Calu3 (cell line): ENCODE measurements at places on chromosomes 11 and 22.

DNA sequence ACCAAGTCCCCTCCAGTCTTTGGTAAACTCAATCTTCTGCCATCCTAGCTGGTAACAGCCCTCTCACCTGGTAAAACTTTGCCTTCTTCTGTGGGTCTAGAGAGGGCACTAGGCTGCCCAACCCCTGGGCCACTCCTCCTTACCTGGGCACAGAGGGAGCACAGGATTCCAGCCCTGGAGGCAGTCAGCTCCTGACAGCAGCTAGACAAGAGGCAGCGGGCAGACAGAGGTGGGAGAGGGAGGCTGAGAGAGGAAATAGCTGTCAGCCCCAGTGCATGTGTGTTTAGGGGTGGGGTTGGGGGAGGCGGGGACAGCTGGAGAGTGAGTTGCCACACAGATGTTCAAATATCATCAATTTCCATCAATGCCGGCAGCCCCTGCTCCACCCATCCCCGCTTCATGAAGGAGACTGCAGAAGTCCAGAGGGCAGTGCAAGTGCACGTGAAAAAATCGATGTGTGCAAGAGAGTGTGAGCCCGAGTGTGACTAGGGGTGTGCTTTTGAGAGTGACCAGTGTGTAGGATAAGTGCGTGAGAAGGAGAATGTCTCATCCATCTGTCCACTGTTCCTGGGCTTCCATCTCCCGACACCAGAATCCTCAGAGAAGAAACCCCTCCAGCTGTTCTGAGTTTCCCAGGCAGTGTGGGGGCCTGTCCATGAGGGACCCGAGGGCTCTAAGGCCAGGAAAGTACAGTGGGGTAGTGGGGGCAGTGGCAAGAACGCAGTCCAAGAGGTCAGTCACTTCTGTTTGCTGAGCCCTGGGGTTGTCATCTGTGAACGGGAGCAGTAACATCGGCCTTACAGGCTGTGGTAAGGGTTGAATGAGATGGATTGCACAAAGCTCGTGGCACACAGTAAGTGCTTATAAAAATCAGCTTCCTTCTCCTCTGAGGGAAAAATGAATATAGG, at the start of gene PTGDR2:
TSS of gene PTGDR2 (minus strand) at position 225 of the 908 bp plus-strand sequence. CDS start 2,228 bp downstream, outside the sequence.
- no peak for DNase-seq

- no peak for DNase-seq
Observed at GRCh38 chr11:103898065-103898464, 138.4 kb upstream of the DDI1 start.

- DNase-seq, result no peak
Observed at GRCh38 chr22:18048441-18048898, 24.1 kb upstream of the MICAL3 start.

DNA sequence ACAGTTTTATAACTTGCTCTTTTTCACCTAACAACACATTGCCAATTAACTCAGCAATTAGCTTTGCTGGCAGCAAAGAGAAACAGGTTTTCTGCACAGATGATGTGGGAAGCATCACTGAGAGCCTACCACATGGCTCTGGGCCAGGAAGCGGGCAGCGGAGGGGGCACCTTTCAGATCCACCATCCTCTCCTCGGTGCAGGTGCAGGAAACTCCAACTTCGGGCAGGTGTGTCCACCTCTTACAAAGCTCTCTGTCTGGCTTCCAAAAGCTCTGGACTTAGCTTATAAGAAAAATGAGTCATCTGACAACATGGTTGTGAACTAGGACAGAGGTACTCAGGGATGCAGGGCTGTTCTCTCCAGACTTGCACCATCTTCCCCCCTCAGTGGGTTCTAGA, 77.0 kb downstream of the RPS6KA4 start:
- DNase-seq, result no peak

- DNase-seq, result no peak
Observed at GRCh38 chr11:86314636-86315035, 12.6 kb downstream of the HIKESHI start.

DNA sequence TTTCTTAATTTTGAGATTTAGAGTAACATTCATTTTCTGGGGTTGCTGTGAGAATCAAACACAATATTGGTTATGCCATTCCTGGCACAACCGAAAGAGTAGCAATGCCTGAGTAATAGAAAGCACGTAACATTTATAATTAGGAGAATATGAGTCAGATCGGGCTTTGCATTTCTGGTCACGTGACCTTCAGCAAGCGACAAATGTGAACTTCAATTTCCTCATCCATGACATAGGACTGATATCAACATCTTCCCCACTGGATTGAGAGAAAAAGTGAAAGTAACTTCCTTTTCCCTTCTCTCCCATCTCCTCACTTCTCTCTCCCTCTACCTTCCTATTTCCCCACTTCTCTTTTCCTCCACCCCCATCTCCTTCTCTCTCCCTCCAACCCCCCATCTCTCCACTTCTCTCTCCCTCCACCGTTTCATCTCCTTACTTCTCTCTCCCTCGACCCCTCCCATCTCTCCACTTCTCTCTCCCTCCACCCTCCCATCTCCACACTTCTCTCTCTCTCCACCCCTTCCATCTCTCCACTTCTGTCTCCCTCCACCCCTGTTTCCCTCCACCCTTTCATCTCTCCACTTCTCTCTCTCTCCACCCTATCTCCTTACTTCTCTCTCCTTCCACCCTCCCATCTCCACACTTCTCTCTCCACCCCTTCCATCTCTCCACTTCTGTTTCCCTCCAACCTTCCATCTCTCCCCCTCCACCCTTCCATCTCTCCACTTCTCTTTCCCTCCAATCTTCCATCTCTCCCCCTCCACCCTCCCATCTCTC, 33.5 kb upstream of the CAT start:
- DNase-seq, result no peak

- no peak for DNase-seq
Observed at GRCh38 chr11:68721075-68721474, 30.2 kb downstream of the TESMIN start.

DNA sequence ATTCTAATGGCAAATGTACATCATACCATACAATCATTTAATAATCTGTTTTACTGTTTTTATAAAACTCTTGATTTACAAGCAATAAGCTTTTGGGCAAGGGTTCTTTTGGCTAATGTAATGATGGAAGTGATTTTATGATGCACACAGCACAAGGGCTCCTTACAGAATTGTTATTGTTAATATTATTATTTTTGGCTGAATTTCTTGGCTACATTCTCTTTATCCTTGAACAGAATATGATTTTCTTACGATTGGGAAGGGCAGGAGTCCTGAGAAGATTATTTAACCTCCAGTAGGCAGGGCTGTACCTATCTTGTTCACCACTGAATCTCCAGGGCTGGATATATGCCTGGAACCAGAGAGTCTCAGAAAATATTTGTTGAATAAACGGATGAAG, 70.4 kb upstream of the ARHGAP20 start:
- no peak for DNase-seq

- DNase-seq, result no peak
Observed at GRCh38 chr22:38353701-38354100, 36.5 kb upstream of the CSNK1E start.

DNA sequence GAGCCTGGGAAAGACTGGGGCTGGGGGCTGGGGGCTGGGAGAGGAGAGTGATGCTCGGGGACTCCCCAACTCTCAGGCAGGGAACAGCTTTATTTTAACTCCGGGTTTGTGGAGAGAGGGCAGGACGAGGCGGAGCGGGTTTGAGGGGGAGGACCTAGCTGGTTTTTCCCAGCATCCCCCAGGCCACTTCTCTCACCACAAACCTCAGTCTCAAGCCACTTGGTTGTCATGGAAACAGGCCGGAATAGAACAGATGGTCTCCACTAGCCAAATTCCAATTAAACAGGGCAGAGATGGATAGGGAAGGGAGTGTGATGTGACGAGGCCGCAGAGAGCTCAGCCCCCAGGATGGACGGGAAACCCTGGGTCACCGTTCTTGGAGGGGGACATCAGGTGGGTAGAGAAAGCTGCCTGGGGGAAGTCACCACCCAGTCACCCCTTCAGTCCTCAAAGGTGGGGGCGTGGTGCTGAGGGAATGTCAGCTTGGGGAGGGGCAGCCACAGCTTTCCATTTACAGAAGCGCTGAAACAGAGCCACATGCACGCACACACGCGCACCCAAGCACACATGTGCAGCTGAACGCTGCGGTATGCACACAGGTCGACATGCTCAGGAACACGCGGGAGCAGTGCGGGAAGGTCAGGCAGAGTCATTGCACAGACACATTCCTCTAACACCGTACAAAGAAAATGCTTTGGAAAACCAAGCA, 19.2 kb downstream of the NECTIN1 start:
- DNase-seq, result no peak

- no peak for DNase-seq
Observed at GRCh38 chr11:92969634-92970347, at the start of gene MTNR1B. Gene MTNR1B, plus strand, starts transcription at chr11:92969651. Its CDS starts 75 bp downstream, at chr11:92969726.

- no peak for DNase-seq
Observed at GRCh38 chr11:34240150-34240494, 117.7 kb downstream of the ABTB2 start.

DNA sequence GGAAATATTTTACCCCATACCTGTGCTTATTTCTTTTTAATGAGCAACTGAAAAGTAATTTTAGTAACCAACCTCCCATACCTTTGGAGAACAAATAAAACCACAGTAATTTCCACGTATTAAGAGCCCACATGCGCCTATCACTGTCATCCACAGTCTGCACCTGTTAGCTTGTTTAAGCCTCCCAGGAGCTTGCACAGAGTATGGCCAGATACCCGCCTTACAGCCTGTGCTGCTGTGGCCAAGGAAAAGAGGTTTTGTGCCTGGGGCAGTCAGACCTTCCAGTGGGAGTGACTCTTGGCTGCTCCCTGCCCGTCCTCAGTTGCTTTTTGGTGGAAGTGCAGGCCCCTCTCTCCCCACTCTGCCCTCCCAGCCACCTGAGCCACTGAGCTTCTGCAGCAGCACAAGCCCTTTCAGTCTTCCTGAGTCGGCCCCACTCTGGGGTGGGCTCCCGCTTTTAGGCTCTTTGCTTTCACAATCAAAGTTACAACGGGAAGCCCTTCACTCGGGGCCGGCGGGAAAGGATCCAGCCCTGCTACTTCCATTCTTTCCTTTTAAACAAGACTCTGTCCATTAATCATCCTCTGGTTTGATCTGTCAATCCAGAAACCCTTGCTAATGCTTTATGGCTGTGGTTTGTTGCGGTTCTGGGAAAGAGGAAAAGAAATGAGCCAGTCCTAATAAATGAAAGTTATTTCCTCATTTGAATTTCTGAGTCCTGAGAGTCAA, 308.8 kb downstream of the TBC1D22A start:
- DNase-seq, result no peak

GRCh38 chr11:112761911-112762706, 199.1 kb upstream of the NCAM1 start:
- DNase-seq, result no peak

GRCh38 chr11:78710417-78710816, 135.8 kb upstream of the NARS2 start:
- DNase-seq, result no peak

DNA sequence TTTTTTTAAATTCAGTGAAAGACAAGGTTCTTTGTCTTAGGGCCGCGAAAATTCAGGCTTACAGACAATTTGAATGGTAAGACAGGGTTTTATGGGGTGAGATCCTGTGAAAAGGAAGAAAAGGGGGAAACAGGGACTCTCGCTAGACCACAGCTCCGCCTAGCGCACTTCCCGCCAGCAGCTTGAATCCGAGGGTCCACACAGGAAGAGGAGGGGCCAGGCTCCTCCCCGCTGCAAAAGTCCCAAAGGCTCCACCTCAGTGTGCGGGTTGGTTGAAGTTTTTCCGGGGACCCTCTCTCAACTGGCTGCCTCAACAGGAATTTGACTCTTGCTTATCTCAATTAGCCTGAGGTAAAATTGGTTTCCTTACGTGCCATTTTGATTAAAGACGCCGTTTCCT, 950.9 kb upstream of the CNTN5 start:
- DNase-seq, result no peak

DNA sequence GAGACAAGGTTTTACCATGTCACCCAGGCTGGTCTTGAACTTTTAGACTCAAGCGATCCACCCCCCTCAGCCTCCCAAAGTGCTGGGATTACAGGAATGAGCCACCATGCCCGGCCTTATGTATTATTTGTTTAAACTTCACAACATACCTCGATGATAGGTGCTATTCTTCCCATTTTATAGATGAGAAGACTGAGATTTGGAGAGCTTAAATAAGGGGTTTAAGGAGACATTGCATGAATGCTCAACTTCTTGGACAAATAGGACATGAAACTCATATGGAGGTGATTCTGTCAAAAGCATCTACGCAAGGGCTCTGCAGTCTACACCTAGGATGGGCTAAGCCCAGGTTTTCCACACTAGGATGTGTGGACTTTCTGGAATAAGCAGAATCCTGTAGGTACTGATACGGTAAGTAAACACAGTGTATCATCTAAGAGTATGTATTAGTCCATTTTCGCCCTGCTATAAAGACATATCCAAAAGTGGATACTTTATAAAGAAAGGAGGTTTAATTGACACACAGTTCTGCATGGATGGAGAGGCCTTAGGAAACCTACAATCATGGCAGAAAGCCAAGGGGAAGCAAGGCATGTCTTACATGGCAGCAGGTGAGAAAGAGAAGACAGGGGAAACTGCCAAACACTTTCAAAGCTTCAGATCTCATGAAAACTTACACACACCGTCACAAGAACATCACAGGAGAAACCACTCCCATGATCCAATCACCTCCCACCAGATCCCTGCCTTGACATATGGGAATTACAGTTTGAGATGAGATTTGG, 62.8 kb upstream of the CAPRIN1 start:
- DNase-seq, result no peak

- DNase-seq, result no peak
Observed at GRCh38 chr11:67639438-67639859, at the start of gene TBX10. Gene TBX10, minus strand, starts transcription at chr11:67639763. Its CDS starts 291 bp downstream, at chr11:67639472.

GRCh38 chr11:105538588-105538987, 71.3 kb upstream of the GRIA4 start:
- DNase-seq, result no peak

DNA sequence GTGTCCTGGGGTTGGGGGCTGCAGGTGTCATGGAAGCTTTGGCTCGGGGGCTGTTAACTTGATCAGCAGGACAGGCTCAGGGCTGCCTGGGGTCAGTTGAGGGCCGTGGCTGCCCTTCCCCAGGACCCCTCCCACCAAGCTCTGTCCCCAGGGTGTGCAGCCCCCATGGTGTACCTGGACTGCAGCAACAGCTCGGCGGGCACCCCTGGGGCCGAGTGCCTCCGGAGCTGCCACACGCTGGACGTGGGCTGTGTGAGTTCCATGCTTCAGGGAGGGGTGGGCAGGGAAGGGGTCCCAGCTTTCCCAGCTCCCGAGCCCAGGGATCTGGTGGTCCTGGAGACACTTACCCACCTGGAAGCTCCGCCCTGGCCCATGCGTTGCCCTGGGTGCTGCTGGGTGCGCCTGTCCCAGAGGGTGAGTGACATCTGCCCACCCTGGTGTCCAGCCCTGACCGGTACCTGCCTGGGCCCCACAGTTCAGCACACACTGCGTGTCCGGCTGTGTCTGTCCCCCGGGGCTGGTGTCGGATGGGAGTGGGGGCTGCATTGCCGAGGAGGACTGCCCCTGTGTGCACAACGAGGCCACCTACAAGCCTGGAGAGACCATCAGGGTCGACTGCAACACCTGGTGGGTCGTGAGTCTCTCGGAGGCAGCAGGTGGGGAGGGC, 11.3 kb downstream of the MUC5B start:
- no peak for DNase-seq

GRCh38 chr11:86592659-86593451, 79.6 kb downstream of the ME3 start:
- peak; percentile 85 for DNase-seq

GRCh38 chr11:85989746-85990145, 79.1 kb downstream of the PICALM start:
- no peak for DNase-seq

GRCh38 chr11:119470317-119471291, 47.6 kb upstream of the THY1 start:
- DNase-seq, result no peak
